Uterine smooth muscle cell (primary cell): ENCODE measurements at places on chromosomes 11 and 22. TPM values are rescaled to one million over a fixed set of nuclear protein-coding genes. Genes with fewer than 3 reads are reported as not detected.

RIC3 gene
- total RNA-seq = under 0.01 and 0.11 TPM in 2 replicates

MEI1 gene
- 1.5 and 2.1 TPM in 2 replicates for total RNA-seq

PES1 gene
- total RNA-seq = 92.1 and 104 TPM in 2 replicates

SUSD2 gene
- 1.9 and 8.6 TPM in 2 replicates for total RNA-seq

IGLL1 gene
- total RNA-seq = not detected in 2 replicates

KMT5B gene
- total RNA-seq = 27.3 and 35.2 TPM in 2 replicates

MYOD1 gene
- 0.12 TPM in 1 of 2 replicates, not detected in the other for total RNA-seq

BATF2 gene
- total RNA-seq = 0.50 and 0.77 TPM in 2 replicates

KCNJ5 gene
- total RNA-seq = under 0.01 TPM in 1 of 2 replicates, not detected in the other

CPT1B gene
- 0.44 and 1.7 TPM in 2 replicates for total RNA-seq
